Esophagus squamous epithelium (tissue), 5 donors: ENCODE measurements at places on chromosomes 3 and 15.

- no peak for DNase-seq
Observed at GRCh38 chr3:27985369-27986035, 255.9 kb upstream of the CMC1 start.

GRCh38 chr15:65210770-65211481 is at the start of gene CILP:
CILP (minus strand) TSS chr15:65211473; CDS start chr15:65209755, 1,718 bp downstream.
- DNase-seq: no peak

DNA sequence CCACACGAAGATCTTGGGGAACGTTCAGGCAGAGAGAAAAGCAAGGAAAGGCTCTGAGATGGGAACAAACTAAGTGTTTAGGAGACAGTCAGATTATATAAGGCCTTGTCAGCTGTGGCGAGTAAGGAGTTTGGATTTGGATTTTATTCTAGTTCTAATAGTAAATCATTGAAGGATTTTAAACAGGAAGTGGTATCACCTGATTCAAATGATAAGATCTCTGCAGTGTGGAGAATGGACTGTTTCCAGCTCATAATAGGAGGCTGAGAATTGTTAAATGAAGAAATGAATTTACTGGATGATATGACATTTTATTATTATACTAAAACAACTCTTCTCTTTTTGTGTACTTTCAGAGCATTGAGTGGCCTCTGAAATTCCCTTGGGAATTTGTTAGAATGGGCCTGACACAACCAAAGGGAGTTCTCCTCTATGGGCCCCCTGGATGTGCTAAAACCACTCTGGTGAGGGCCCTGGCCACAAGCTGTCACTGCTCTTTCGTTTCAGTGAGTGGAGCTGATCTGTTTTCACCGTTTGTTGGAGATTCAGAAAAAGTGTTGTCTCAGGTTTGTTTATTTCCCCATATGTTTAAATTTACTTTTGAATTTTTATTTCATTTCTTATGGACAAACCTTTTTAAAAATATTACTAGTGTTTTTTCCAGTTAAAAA is 36.0 kb upstream of the GATM start:
- no peak for DNase-seq

DNA sequence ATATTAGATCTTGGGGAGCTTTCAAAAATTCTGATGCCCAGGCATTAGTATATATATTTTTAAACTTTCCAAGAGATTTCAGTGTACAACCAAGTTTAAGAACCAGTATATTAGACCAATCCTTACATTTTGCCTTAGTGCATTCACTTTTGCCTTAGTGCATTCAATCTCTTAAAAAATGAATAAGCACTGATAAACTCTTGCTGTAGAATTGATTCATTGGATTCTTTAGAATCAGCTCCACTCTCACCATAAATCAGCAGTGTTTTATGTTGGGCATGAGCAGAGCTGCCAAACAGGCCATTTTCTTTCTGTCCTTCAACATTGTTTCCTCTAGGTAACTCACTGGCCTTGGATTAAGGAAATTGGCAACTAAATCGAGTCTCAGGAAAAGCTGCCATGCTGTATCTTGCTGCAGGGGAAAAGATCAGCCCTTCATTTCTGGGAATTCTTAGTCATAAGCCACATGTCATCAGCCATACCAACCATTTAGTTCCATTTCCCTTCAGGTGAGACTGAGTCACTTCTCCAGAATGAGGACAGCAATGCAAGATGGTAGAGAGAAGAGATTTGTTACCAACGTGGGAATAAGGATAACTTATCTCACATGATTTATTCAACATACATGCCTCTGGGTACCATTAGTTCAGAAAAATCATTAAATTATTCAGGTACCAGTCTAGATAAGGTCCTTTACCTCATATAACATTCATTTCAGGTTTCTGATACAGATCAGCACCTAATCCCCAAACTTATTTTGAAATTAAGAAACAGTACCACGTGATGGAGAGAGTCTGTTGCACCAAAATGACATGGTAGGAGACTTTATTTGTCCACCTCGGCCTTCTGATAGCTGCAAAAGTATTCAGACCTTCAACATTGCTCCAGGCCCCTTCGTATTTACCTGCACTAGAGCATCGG is 192.5 kb downstream of the P3H2 start:
- DNase-seq: no peak

GRCh38 chr3:66350601-66351000 is 129.8 kb downstream of the SLC25A26 start:
- DNase-seq: no peak

DNA sequence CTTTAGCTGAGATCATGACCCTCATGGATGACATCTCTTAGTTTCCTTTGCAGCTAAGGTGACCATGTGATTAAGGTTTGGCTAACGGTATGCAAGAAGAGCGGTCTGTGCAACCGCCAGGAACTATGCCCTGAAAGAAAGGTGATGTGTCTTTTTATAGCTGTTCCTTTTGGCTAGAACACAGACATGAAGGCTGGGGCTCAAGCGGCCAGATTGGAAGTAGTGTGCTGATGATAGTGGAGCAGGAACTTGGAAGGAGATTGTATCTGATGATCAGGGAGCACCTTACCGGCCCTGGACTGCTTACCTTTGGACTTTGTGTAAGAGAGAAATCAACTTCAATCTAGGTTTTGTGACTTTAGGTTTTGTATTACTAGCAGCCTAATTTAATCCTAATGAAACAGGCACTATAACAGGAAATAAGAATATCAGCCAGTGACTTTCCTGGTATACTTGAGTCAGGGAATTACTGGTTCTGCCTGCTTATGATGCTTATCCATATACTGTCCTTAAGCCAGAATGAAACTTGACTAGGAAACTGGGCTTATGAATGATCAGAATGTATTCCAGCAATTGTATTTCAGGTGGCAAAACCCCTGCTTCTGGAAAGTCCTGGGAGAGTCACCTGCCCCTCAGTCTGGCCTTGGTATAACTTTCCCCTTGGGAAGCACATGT is 164.3 kb upstream of the LRIG1 start:
- DNase-seq: no peak

DNA sequence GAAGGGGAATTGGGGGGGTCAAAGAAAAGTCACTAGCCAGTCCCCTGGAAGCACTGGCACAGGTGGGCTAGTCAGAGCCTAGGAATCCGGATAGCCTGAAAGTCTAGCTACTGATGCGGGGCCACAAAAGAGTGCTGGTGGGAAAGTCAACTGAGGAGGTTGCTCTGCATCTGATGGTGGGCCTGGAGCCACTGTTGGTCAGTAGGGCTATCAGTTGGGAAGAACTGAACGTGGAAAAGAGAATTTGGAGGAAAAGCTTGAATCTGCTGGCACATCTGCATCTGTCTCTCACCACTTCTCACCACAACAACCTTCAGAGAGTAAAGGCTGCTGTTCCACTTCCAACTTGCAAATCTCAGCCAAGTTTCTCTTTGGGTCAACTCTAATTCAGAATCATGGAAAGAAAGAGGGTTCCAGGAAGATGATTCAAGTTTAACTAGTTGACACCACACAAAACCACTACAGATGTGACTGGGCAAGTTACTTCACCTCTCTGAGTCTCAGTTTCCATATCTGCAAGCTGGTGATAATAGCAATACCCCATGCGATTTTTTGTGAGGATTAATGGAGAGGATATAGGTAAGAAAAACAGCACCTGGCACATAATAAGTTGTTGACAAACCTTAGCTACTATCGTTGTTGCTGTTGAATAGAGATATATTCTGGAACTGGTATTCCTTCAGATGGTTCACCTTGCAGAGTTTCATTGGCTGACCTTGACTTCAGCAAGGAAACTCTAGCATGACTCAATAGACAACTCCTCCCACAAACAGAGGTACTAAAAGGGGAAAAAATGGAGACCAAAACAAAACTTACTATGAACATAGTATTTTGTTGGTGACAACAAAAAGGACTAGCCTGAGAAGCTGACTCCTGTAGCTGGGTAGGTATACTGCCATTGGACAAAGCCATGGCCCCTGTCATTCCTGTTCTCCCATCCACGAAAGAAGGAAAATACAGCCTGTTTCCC is 280.2 kb upstream of the STT3B start:
- DNase-seq: no peak

DNA sequence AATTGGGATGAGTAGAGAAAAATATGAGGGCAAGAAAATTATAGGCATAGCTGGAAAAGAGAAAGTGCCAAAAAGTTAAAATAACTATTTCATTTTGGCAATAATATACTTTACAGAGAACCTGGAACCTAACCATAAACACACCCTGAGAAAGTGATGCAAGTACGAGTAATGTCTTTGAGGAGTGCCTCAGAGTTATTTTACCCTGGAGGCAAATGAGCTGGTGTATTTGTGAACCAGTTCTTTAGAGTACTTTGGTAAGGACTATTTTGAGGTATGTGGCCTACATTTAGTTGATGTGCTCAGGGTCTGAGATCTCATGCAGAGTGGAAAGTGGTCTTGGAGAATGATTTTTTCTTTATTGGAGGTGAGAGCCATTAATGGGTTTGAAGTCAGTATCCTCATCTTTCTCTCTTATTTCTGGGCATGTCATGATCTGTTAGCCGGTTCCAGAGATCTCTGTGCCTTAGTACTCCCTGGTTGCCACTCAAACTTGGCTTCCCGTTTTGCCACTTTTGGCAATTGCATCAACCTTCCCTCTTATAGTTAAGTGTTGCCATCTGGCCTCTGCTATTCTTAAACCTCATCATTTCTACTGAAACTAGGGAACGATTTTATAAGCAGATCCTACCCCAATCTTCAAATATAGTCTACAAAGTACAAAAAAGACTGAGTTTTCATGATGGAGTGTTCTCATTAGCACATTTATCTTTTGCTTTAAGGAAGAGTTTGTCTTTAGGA is 145.7 kb downstream of the EPHA6 start:
- DNase-seq: no peak
